GM12878 (cell line): ENCODE measurements at places on chromosomes 5 and 9.

DNA sequence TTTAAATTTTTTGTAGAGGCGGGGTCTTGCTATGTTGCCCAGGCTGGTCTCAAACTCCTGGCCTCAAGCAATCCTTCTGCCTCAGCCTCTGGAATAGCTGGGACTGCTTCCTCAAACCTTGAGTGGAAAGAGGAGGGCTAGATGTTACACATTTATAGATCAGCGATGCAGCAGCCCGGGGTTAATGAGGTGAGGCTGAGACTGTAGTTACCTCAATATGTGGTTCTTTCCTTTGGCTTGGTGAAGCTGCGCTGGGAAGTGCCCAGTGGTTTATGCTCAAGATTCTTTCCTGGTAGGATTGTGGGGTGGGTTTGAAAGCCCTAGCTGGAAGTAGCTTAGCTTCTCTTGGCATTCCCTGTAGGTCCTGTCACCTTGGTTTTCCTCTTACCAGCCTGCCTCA is 22.5 kb downstream of the ZNF618 start:
- no peak for DNase-seq

GRCh38 chr5:124921694-124922093 is 175.3 kb upstream of the ZNF608 start:
- DNase-seq: no peak

- no peak for DNase-seq
These were observed 172.3 kb upstream of the GNA14 start for GRCh38 chr9:77820293-77820954.

DNA sequence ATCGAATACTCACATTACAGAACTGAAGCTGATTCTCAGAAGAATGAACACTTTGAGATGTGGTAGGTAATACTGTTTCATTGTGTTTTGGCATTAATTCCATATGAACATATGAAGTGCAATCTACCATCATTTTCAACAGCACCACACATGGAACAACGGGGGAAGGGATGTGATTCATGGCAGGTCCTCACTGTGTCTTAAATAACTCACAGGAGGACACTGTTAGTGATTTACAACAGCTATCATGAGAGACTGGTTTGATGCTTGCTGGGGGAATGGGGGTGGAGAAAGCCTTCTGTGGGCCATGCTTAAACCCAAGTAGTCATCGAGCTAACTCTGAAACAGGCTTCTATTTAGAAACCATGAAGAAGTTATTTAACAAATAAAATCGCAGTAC is 232.9 kb downstream of the SPOCK1 start:
- DNase-seq: no peak

DNA sequence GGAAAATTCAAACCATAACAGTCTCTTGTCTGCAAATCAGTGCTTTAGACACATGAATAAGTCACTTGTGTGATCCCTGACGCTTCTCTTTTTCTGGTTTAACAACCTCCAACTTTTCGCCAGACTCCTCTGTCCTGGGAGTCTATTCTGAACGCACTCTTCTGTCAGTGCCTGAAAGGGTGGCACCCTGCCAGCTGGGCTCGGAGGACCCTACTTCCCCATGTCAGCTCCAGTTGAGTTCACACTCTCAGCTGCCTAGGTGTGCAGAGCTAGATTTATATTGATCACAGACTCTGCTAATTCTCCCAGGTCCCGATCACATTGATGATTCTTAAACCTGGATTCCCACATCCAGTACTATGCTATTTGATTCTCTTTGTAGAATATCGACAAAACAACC is 649.1 kb downstream of the BNC2 start:
- no peak for DNase-seq

DNA sequence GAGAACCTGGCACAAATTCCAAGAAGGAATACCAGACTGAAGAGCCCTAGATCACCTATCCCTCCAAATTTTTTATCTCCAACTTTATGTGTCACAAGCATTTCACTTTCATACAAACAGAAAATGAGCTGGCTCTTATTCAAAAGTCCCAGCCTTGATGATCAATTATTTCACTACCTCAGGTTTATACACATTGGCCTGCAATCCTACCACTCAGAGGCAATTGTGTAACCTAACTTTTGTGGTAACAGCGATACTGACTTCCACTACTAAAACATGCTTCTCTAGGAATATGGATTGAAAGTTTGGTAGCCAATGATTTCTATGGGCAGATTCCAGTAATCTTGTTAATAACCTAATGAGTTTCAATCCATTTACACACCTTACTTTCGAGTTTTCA is 10.5 kb downstream of the RNF38 start:
- no peak for DNase-seq

- DNase-seq: no peak
These were observed 153.0 kb downstream of the HMHB1 start for GRCh38 chr5:143964919-143965318.

- no peak for DNase-seq
These were observed 22.1 kb downstream of the LRRC19 start for GRCh38 chr9:26983340-26983739.

DNA sequence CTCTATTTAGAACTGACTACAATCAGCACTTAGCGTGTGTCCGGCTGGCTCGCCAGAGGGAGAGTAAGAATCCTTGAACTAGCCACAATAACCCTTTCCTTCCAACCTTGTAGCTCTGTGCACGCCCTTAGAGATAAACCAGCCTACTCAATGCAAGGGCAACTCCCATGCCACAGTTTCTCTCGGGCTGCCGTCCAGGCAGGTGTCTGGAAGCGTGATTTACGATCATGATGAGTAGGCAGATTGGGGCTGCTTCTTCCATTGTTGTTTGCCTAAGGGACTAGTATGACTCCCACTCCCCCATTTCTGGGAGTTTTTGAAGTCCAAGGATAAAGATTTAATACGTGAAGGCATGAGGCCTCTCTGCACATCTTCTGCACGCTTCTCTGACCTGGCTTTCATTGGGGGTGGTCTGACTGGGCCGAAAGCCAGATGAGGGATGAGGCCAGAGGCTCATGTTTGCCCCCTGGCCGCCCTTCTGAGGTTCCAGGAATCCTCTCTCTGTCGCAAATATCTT is 134.0 kb upstream of the MYO10 start:
- no peak for DNase-seq

- no peak for DNase-seq
These were observed at the start of gene NFIL3 for GRCh38 chr9:91423785-91424402. TSS of gene NFIL3 (minus strand) at chr9:91423832. CDS start at chr9:91410734, 13,098 bp downstream.
